ENCODE measurements at places on chromosomes 1 and 21.

GRCh38 chr1:182181167-182181572, 119.7 kb upstream of the ZNF648 start:
- peak; percentile 83 for DNase-seq

DNA sequence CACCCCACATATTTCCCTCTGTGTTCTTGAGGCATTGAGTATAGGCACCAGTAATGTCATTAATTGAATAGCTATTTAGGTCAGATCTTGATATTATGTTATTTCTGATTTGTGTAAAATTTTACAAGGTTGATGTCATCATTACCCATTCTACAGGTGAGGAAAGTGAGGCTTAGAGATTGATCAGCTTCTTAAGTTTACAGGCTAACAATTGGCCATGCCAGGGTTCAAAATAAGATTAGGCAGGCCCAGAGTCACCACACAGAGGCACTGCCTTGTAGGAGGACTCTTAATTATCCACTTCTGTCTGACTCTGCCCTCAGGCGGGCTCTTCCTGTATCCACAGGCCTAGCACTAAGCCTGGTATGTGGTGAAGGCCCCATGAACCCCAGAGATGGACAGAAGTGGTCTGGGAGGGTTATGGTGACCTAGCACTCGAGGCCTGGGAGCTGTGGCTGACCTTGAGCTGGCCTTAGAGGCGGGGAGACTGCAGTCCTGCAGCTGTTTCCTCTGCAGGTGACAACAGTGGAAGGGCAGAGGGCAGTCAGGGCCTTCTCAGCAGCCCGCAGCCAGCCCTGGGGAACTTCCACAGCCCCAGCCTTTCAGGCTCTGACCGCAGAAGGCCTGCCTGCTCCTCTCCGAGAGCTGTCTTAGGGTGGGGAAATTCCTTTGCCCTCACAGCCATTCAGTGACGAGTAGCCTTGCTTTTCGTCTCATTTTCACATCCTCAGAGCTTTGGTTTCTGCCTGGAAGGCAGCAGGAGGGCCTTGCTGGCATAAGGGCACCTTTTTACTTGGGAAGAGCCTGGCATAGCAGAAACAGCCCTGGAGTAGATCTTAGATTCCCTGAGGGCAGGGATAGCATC, 12.2 kb downstream of the ZDHHC18 start:
- no peak for DNase-seq

DNA sequence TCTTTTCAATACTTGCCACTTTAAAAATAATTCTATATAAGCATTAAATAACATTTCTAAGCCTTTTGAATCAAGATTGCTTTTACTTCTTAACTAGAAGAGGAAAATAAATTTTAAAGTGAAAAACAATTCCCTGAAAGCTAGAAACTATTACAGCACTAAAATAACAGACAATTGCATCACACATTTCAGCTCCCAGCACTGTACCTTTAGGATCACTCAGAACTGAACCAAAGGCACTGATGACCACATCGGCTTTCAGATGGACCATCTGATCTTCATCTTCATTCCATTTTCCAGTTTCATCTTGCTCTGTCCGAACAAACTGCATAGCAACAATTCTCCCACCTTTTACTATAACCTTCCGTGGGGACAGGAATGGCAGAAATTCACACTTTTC, 347.3 kb downstream of the DPYD start:
- DNase-seq, result no peak

DNA sequence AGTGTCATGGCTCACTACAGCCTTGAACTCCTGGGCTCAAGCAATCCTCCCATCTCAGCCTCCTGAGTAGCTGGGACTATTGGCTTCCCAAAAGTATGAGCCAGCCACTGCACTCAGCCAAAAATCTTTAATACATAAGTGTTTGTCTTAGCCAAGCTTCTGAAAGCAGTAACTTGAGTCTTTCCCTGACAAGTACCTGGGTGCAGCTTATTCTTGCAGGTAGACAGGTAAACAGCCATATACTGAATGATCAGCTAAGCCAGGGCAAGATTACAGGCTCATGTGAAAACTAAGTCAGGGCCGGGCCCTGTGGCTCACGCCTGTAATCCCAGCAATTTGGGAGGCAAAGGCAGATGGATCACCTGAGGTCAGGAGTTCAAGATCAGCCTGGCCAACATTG, 7.8 kb downstream of the MEAF6 start:
- DNase-seq, result no peak

GRCh38 chr1:50992532-50993318, 22.7 kb downstream of the CDKN2C start:
- DNase-seq, result no peak

DNA sequence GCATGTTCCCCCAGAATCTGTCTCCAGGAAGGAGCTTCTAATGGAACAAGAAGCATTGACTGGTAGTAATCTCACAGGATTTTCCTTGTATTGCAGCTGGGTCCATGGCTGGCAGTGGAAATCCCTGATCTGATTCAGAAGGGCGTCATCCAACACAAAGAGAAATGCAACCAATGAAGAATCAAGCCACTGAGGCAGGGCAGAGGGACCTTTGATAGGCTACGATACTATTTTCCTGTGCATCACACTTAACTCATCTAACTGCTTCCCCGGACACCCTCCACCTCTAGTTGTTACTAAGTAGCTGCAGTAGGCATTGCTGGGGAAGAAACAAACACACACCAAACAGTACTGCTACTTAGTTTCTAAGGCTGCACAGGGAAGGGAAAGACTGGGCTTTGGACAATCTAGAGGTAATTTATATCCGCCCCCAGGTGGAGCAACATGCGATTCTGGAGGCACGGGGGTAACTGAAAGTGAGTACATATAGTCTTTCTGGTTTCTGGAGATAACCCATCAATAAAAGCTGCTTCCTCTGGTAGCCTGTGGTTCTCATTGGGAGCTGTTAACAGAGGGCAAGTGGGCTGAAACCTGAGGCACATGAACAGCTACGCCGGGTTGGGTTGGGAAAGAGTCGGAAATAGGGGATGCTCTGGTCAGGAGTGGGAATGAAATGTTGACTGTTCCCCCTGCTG, 837 bp upstream of the USP21 start:
- no peak for DNase-seq

- peak; percentile 34 for DNase-seq
These were observed 85.9 kb downstream of the ZNF281 start for GRCh38 chr1:200323856-200324400.

GRCh38 chr1:16176653-16177052, 20.8 kb upstream of the EPHA2 start:
- DNase-seq, result no peak

DNA sequence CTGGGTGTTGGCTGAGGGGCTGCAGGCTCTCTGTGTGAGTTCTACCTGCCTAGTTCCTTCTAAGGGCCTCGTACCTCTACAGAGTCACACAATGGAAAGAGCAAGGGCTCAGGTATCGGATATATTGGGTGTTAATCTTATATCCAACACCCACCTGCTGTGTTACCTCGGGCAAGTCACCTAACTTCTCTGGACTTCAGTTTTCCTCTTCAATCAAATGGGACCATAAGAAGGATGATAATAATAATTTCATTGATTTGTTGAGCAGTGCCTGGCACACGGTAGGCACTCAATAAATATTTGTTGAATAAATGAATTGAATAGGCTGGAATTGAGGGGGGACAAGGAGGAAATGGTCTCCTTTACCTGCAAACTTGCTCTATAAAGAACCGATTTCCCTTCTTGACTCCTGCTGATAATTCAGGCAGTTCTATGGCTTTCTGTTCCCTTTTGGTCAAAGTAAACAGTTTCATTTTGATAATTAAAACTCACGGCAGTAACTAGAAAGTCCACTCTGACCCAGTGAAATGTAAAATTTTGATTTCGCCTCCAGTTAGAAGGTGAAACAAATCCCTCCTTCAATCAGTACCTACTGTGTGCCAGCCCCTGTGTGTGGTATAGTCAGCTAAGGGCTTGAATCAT, 16.5 kb upstream of the MAN1C1 start:
- no peak for DNase-seq

- no peak for DNase-seq
These were observed at the start of gene TMEM61 for GRCh38 chr1:54980528-54981241. Gene TMEM61, plus strand, starts transcription at chr1:54980628. Its CDS starts 438 bp downstream, at chr1:54981066.

GRCh38 chr1:63915121-63915520, 141.3 kb downstream of the ROR1 start:
- no peak for DNase-seq

- no peak for DNase-seq
These were observed 66.2 kb downstream of the SLC45A1 start for GRCh38 chr1:8384088-8384487.

DNA sequence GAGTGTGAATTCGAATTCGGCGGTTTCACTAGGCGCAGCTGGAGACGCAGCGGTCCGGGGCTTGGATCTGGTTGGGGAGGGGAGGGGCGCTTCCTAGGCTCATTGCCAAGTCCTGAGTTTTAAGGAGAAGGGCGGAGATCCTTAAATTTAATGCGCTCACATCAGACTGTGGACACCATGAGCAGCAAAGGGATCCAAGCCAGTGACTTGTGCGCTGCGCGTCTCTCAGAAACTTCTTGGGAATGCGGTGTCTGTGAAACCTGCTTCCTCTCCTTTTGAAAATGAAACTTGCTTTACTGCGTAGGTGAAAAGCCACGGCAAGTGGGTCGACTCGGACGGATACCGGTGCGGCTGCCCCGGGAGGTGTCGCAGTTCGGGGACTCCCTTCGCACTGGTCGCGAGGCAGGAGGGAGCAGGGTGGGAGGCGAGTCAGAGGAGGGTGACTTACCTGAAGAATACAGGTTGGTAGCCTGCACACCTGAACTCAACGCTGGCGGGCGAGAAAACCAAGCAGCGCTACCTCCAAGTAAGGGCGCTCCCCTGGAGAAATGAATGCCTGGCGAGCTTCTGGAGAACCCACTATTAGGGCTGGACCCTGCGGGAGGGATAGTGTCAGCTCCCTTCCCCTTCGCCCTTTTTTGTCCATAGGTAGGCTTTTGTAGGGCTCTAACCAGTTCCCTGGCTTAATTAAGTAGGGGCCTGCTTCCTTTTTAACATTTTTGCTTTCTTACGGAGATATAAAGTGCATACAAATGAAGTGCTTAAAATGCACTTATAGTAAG, 992 bp downstream of the TENT5C start:
- no peak for DNase-seq

GRCh38 chr1:160400646-160401486, 502 bp downstream of the VANGL2 start:
- DNase-seq, result no peak

DNA sequence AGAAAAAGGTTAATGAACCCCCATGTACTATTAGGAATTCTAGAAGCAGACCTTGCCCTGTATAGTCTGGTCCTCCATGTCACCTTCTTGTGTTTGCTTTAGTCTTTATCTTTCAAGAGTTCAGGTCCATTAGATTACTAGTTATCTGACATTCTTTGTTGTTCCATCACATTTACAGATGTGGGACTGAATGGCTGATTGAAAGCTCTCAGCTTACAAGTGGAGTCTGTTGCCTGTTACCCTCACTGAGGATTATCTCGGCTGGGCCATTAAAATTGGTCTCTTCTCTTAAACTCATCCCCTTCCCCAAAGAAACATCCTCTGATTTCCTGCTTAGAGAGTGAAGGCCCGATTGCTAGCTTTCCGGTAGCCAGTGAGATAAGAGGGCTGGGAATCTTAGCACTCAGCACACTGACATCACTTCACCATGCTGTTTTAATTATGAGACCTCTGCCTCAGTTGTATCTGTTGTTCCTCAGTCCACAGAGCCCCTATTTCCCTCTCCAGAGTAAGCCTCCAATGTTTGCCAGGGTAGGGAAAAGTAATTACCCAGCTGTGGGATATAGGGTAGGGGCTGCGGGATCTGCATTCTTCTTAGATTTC, 76.8 kb downstream of the LPGAT1 start:
- DNase-seq, result no peak

- DNase-seq, result no peak
These were observed 16.5 kb upstream of the TSPAN2 start for GRCh38 chr1:115105831-115106230.

DNA sequence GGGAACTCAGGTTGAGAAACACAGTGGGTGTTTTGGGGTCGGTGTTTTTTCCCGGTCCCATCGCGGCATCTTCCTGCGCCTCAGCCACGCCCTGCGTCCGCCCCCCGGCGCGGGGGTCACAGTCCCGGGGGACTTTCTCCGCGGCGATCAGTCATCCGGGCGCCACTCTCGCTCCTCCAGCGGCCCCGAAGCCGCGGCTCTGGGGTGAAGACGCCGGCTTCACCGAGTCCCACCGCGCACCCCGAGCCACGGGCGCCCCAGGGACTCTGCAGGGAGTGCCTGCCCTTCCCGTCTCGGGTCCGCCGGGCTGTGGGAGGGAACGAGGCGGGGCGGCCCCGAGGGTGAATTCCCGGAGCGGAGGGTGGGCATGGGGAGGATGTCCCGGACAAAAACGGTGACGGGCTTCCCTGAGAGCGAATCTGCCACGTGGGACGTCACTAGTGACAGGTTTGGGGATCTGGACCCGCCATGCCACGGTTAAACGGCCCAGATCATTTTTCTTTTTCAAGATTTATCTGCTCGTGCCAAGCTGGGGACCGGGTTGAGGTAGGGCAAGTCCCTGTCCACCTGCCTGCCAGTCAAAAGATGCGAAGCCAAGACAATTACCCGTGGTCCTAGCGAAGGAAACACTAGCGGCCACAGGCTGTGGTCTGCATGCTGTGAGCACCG, 717 bp upstream of the BATF3 start:
- no peak for DNase-seq

DNA sequence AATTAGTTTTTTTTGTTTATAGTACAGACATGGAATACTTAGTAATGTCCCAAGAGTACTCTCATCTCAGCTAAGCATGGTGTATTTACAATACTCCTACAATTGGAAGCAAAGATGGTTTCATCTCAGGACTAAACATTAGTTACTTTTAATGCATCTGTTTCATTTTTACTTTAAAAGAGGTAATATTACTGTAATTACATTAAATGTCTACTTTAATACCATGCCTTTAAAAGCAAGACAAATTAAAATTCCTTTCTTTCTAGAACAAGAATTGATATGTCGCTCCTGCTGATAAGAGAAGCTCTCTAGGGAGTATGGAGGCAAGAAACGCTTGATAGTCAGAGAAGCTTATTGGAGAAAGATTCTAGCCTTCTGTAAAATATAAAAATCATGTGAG, 284.9 kb upstream of the ADAMTS5 start:
- DNase-seq, result no peak

DNA sequence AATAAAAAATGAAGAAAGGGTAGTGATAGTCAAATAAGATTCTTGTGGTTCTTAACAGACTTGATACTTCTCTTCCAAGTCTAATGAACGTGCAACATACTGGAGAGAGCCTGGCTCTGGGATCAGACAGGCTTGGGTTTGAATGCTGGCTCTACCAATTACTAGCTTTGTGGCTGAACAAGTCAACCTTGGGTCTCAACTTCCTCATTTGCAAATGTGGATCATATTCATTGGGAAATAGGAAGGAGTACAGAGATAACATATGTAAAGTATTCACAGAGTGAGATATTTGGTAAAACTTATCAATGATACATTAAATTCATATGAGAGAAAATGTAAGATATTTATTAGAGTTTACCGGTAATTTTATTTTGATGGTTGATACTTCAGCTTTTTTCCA, 2.0 kb downstream of the EDEM3 start:
- DNase-seq, result no peak

- no peak for DNase-seq
These were observed 250.0 kb downstream of the SPATA17 start for GRCh38 chr1:217881131-217881543.

- peak; percentile 38 for DNase-seq
These were observed 85.7 kb downstream of the DYRK1A start for GRCh38 chr21:37452227-37452626.

GRCh38 chr1:118978914-118979701, 9.0 kb downstream of the TBX15 start:
- DNase-seq, result no peak
